Right renal pelvis (tissue), 4 donors: ENCODE measurements at places on chromosomes 1 and 21.

DNA sequence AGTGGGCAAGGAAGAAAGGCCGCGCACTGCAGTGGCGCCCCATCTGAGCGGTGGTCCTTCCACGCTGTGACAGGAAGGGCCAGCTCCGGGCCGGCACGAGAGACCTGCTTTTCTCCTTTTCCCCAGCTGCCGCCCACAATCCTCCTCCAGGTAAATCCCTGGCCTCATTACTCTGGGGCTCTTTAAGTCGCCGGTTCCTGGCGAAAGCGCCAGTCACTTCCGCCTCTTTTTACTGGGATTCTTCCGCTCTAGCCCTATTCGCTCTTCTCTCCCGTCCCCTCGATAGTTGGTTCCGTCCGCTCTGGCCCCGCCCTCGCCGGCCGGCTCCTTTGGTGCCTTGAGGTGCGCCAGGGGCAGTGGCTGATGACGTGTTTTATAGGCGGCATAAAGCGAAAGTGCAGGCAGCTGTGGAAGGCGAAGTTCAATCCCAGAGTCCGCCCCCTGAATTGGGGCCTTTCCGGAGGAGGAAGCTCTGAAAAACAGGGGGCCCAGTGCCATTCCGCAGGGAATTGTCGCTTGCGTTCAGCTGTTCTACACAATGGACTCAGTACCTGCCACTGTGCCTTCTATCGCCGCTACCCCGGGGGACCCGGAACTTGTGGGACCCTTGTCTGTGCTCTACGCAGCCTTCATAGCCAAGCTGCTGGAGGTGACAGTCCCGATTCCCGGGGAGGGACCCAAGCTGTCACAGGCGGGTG lies 26.2 kb downstream of the MIA3 start:
- peak; percentile 98 for DNase-seq

- DNase-seq, result no peak
These were observed 44.1 kb downstream of the SIM2 start for GRCh38 chr21:36743008-36743407.

DNA sequence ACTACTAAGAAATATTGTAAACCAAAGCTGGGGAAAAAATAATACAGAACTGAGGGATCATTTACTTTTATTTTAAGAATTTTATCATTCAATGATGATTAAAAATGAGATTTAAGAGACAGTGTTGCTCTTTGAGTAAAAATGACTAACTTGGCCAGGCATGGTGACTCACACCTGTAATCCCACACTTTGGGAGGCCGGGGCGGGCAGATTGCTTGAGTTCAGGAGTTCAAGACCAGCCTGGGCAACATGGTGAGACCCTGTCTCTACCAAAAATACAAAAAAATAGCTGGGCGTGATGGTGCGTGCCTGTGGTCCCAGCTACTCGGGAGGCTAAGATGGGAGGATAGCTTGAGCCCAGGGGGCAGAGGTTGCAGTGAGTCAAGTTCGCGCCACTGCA lies 21.8 kb upstream of the PLEKHO1 start:
- no peak for DNase-seq

GRCh38 chr1:109927356-109927755 lies 16.7 kb downstream of the CSF1 start:
- no peak for DNase-seq

- no peak for DNase-seq
These were observed 37.8 kb downstream of the TTC13 start for GRCh38 chr1:230940848-230941247.

DNA sequence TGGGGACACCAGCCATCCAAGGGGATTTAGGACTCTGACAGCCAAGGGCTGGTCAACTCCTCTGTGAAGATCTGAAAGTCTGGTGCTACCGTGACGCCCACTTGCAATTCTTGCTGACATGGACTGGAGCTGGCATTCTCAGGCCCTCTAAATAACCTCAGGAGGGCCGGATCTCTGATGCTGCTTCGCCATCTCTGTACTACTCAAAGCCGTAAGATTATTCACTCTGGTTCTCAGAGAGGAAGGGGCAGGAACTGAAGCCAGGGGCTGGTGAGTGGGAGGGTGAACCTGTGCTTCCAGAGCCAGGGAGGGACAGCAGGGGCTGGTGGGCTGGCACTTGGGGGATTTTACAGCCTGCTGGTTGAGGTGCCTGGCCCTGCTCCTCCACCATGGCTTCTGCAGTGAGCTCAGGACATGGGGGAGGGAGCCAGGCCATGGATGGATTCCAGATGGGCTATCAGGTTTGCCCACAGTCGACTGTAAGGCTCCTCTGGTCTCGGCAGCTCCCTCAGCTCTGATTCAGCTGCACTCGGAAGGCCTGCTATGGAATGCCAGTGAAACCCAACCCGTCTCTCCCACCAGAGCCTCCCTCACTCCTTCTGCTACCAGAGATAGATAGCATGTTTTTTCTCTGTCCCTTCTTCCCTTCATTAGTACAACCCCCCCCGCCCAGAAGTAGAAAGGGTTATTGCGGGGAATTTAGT lies 84.5 kb downstream of the PLXNA2 start:
- no peak for DNase-seq

DNA sequence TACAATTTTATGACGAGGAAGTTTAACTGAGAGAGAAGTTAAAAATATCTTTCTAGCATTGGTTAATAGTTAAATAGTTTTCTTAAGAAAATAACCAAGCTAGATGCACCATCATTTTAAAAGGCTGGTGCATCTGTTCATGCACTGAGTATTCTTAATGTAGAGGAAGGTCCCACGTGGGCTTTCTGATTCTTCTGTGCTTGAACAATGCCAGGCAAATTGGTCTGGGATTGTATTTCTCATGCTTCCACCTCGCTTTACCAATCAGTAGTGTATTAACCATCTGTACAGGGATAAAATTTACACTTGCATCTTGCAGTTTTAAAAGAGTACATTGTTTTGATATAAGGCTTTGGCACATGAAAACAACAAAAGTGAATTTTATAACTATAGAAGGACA lies 47.4 kb upstream of the MTF2 start:
- DNase-seq, result no peak
